T-helper 2 cell (primary cell): ENCODE measurements at places on chromosomes 2 and 18.

DNA sequence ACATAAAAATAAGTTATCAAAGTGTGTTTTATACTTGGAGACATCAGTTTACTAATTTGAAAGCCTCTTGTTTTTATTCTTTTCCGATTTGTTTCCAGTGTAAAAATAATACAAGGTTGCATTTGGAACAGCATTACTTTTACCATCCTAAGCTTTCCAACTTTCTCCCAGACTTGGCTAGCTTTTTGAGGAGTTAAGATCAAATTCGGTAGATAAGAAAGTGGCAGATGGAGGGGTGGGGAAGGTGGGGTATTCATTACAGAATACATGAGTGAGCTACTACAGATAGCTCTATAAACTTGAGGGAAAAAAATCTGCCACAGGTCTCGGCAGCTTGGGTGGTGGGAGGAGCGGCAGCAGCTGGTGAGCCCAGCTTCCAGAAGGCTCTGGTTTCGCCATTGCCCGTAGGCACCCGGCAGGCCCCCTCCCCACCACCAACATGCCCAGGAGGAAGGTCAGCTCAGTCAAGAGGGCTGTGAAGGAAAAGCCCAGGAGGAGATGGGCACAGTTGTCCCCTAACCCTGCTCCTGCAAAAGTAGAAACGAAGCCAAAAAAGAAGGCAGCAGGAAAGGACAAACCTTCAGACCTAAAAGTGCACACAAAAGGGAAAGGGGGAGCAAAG is 18.6 kb upstream of the RMC1 start:
- no peak for DNase-seq

GRCh38 chr18:60259052-60259681 is 113.4 kb downstream of the MC4R start:
- DNase-seq, result no peak

DNA sequence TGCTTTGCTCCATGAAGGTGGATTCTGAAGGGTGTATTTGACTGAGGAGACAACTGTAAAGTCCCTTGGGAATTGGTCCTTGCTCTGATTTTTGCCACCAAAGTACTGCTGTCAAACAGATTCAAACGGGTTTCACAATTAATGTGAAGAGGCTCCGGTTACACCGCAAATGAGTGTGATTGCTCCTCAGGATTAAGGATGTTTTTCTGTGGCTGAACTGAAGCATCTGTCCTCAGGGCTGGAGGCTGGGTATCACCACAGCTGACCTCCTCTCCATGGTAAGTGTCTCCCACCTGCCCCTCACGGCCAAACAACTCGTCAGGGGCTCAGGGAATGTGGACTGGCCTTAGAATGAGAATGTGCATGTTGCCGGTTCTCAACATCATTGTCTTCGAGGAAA is 130.4 kb upstream of the NDUFV2 start:
- no peak for DNase-seq

GRCh38 chr2:100650151-100650550 is 87.4 kb downstream of the PDCL3 start:
- DNase-seq, result no peak

GRCh38 chr2:72211777-72212485 is 64.3 kb upstream of the CYP26B1 start:
- no peak for DNase-seq

- no peak for DNase-seq
Measured at GRCh38 chr2:25409468-25409867, 67.7 kb upstream of the DNMT3A start.

DNA sequence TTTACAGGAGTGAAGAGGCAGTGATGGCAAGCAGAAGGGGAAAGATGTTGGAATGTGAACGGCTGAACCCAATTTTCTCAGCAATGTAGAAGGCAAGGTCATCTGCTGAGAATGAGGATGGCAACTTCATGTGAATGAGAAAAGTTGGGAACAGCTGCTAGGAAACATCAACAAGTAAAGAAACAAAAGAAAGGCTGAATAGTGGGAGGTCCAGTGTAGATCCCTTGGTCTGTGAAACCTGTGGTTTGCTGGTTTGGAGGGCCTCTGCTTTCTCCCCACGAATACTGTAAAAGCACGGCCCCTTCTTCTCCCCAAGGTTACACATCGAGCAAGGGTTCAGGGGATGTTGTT is 27.4 kb downstream of the MARCHF4 start:
- no peak for DNase-seq

- DNase-seq, result no peak
Measured at GRCh38 chr2:108564510-108564909, 30.2 kb downstream of the LIMS1 start.

DNA sequence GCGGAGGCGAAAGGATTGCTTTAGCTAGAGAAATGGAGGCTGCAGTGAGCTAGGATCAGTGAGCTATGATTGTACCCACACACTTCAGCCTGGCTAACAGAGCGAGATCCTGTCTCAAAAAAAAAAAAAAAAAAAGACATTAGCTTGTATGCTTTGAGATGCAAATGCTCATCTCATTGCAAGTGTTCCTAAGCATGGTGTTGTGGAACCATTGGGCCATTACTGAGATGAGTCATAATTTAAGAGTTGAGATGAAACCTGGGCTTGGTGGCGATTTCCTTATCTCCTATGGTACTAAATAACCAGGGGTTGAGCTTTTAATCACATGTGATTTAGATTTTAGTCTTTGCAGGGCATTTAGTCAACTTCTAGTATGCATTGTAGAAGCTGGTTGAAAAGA is 2.2 kb downstream of the PLEKHA3 start:
- no peak for DNase-seq

DNA sequence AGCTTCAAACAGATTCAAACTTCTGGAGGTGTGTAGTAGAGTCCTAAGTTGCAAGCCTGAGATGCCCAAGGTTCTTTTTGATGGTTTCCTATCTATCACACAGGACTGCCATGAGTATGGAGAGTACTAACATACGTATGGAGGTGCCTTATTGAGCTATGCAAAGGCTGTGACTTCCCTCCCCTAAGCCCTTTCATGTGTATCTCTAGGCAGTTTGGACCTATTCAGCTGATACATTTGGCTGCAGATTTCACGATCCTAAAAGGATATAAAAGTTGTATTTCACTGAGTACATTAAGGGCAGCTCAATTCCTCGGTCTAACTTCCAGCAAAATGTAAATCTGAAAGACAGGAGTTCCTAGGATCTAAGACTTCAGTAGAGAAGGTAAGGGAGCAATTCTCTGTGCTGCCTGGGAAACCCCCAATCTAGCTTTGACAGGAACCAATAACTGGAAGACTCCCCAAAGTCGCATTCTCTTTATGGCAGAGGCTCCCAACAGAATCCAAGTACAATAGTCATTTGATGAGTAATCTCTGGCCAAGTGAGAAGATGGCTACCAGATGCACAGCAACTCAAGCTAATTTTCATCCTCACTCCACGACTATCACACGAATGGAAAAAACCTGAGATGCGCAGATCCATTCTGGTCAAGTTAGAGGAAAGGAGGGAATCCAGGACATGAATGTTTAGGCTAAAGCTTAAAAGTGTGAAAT is 83.8 kb downstream of the ATL2 start:
- DNase-seq, result no peak
